Islet precursor cell (in vitro differentiated cells): ENCODE measurements at places on chromosomes 4 and X.

GRCh38 chr4:6228158-6229067 lies 28.1 kb upstream of the JAKMIP1 start:
- no peak for DNase-seq

- no peak for DNase-seq
Measured at GRCh38 chr4:158936238-158936637, 166.6 kb upstream of the RAPGEF2 start.

DNA sequence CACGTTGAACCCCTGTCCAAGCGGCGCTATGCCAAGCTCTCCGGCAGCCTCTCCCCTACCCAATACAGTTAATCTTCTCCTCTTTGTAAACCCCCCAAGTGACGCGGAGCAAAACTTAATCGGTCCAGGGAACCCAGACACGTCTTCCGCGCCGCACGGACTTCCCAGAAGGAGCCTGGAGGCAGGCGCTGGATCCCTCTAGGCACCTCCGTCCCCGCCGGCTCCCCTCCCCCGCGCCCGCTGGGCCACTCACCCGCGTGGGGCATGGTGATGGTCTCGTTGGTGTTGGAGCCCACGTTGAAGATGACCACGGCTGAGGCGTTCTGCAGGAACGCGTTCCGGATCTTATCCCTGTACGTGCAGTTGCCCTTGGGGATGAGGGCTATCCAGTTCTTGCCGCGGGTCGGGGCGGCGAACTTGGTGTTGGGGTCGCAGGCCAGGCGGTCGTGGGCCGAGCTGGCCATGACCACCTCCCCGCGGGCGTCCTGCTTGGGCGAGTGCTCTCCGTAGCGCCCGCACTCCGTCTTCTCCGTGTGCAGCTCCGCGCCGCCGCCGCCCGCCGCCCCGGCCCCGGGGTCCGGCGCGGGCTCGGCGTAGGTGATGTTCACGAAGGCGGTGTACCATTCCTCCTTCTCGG lies 1.1 kb downstream of the RNF150 start:
- DNase-seq: no peak

- peak; percentile 81 for DNase-seq
Measured at GRCh38 chrX:426881-427280, 40.2 kb upstream of the PPP2R3B start.

DNA sequence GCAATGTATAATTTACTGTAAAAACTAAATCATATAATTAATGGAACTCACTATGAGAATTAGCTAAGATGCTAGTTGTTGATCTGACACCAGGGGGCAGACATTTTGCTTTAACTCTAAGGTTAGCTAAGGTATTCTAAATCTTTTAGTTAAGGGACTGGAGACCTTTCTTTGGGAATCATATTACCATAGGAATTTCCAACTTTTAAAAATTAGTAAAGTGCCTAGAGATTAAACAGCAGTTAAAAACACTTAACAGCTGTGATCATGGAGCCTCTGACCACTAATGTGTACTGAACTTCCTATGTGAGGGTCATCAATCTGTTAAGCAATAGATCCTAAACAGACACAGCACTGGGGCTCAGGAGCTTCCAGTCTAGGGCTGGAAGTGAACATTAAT lies 226.6 kb downstream of the NSUN7 start:
- no peak for DNase-seq

- DNase-seq: no peak
Measured at GRCh38 chr4:68905598-68905938, 46.0 kb downstream of the UGT2A3 start.

GRCh38 chr4:186260117-186260503 lies 5.9 kb upstream of the F11 start:
- no peak for DNase-seq

GRCh38 chr4:166846939-166847338 lies 387.4 kb downstream of the SPOCK3 start:
- DNase-seq: no peak

DNA sequence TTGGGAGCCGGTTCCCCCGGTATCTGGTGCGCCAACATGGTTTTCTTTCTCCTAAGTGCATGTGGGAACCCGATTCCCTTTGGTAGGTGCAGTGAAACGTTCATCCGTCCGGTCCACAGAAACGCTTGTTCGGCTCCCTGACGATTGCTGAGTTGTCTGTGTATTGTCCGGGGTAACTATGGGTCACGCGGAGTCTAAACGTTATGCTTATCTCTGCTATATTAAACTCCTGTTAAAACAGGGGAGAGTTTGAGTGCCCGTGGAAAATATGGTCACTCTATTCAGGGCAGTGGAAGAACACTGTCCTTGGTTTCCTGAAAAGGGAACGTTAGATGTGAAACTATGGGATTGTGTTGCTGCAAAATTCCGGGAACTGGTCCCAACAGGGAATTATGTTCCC lies 32.4 kb upstream of the MGST2 start:
- DNase-seq: peak; percentile 23

DNA sequence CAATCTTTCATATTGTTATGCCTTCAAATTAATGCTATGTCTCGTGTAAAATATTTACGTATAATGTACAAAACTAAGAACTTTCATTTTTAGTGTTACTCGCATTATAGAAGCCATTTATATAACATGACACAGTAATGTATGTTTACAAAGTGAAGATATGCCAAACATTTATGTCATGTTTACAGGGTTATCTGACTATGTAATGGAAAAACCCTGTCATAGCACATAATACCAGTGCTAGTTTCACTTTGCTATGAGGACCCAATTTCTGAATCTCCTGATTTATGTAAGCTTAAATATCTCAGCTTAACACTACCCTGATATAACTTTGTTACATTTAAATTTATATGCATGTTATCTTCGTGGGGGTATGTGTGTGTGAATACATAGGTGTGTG lies 233.1 kb downstream of the FAT4 start:
- no peak for DNase-seq

DNA sequence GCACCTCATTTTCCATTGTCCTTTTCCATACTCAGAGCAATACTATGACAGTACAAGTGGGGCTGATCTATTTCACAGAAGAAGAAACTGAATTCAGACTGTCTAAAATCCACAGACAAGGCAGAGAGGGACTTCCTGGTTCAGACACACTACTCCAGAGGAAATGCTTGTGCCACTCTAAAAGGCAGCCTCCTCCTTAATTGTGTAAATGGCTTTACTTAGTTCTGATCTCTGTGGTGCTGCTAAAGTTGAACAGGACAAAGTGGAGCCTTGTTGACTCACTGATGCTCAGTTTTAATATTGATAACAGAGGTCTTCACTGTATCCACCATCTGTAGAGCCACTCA lies 122.4 kb downstream of the KIT start:
- DNase-seq: no peak

DNA sequence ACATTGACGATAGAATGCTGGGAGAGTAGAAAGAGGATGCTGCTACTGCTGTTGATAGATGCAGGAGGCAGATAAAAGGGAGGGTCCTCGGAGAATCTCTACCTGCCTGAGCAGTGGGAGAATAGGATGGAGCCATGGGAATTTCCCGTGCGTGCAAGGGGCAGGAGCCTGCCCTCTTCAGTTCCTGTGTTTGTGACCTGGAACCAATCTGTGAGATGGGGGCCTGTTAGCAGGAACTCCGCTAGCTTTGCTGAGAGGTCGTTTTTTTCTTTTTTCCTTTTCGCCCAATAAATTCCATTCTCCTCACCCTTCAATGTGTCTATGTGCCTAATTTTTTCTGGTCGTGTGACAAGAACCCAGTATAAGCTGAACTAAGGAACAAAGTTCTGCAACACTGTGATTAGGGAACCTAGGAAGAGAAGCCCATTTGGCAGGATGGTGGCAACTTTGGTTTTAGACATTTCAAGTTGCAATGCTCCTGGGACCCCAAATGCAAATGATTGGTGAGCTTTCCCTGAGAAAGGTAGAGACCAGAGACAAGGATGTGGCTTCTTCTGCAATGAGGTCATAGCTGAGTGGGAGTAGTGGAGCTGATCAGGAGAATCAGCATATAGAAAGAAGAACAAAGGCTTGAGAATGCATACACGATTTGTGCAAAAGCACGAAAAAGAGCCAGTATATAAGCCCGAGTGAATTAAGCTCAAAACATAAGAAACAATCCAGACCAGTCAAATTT lies 23.9 kb downstream of the SLC39A8 start:
- DNase-seq: peak; percentile 63

DNA sequence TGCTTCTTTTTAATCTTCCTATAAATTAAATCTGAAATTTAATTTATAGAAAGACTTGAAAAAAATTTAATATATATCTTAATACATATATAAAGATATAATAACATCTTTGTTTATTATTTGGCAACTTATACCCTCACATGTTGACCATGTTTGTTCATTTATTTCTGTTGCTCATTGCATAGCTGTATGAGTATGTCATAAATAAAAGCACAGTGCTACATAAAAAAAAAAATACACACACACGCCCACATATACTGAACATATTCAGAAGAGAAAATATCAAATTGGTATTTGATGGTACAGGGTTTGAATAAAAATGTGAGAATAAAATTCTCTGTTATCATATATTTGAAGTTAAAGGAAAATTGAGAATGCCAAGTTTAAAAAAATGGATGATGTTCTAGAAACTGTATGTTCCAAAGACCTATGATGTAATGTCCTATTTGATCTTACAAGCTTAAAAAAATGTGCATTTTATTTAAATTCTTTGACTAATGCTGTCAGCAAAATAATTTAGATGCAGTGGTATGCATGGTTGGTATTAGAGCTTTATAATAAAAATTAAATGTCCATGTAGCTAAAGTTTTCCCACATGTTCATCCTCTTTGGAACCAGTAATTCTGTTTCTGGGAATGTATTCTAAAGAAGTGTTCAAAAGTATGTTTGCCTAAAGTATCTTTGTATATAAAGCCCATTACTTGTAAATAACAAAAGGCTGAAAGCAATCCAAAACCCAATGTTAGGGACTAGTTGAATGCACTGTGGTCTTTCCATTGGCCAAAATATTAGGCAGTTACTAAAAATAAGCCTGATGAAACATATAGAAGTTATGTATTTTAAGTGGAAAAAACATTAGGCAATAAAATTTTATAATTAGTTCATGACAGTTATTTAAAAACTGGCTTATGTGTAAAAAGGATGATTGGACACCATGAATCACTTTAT lies 12.9 kb downstream of the TMEM184C start:
- DNase-seq: no peak

DNA sequence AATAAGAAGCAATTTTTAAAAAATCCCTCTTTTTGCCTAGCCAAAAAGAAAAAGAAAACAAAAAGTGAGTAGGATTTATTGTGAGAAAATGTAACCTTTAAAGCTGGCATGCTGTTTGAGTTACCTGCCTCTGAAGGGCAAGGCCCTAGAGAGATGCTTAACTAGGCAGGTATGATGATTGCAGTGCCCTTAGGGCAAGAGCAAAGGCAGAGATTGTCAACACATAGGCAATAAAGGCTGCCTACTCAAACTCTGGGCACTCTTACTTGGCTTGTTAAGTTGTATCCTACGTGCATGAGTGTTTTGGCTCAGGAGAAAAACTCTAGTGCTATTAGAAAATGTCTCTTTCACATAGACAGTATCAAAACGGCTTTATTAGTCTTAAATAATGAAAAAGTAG lies 306.0 kb downstream of the RPA4 start:
- DNase-seq: peak; percentile 87

DNA sequence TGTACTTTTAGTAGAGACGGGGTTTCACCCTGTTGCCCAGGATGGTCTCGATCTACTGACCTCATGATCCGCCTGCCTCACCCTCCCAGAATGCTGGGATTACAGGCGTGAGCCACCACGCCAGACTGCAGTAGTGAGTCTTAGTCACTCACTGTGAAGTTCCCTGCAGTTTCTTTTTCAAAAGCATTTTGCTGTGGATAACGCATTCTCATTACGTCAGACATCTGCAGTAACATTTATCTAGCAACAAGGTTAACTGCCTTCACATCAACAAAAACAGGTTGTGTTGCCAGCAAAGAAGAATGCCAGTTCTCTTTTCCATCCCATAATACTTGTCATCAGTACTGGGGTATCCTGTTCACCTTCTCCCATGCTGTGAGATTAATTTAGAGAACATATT lies 164.6 kb downstream of the DHRSX start:
- DNase-seq: no peak

GRCh38 chrX:106802063-106802387 lies 448 bp upstream of the TBC1D8B start:
- no peak for DNase-seq

- peak; percentile 42 for DNase-seq
Measured at GRCh38 chr4:8323947-8324555, 54.5 kb downstream of the HTRA3 start.

DNA sequence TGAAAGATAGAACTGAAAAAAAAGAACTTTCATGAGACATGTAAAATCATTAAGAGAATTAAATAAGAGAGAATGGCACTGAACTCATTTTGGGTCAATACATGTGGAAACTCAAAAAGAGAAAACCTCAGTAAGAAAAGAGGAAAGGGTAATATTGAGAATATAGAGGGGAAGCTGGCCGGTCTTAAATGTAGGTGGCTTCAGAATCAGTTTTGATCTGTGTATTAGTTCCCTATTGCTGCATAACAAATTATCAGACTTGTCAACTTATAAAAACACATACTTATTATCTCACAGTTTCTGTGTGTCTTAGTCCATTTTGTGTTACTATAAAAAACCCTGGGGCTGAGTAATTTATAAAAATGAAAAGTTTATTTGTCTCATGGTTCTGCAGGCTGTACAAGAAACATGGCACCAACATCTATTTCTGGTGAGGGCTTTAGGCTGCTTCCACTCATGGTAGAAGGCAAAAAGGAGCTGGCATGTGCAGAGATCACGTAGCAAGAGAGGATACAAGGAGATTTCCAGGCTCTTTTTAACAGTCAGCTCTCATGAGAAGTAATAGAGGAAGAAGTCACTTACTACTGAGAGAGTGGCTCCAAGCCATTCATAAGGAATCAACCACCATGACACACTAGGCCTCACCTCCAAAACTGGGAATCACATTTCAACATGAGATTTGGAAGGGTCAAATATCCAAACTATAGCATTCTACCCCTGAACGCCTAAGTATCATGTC lies 29.6 kb downstream of the SATL1 start:
- no peak for DNase-seq

- no peak for DNase-seq
Measured at GRCh38 chr4:76210452-76210851, 3.2 kb downstream of the SCARB2 start.

- DNase-seq: peak; percentile 80
Measured at GRCh38 chr4:47686294-47686872, 151.5 kb downstream of the CORIN start.

DNA sequence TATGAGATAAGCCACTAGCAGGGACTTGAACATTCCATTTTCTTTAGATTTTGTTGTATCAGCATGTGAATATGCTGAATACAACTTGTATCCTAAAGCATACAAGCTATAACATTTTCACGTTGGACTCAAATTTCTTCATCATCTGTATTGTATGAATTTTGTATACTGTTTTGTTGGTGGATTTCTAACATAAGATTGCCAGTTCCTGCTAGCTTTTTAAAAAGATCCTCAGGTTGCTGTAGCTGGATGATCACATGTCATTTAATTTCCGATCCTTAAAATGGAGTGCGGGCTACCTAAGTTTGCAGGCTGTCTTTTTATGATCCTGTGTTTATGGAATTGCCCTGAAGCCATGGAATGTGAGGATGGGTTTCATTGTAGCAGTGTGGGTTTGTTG lies 6.9 kb downstream of the PDLIM5 start:
- DNase-seq: no peak
